ENCODE measurements at places on chromosomes 5 and 9.

GRCh38 chr9:31100311-31100710 is 1284.1 kb upstream of the ACO1 start:
- no peak for DNase-seq

DNA sequence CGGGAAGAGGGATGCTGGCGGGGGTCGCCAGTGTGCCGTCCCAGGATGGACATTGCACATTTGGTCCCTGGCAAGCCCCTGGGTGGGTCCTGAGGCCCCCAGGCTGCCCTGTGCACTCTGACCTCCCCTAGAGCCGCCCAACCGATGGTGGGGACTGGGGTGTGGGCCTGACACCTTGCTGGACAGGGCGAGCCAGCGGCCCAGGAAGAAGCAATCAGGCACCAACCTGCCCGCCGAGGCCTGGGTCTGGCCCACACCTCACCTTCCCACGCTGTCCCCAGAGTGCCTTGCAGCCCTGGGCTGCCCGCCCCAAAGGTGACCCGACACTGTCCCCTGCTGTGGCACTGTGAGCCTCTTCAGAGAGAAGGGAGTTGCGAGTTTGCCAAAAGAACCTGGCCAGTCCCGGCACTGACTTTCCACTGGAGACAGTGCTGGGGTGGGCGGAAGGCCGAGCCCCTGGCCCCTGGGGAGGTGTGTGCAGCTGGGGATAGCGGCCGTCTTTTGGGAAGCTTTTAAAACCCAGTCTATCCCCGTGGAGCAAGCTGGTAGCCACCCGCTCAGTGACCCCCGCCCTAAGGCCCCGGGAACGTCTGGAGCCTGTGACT is 12.0 kb upstream of the NRARP start:
- DNase-seq = no peak

GRCh38 chr9:97243606-97244005 is 63.9 kb upstream of the CCDC180 start:
- peak; percentile 38 for DNase-seq

GRCh38 chr9:5510989-5511388 is 658 bp downstream of the PDCD1LG2 start:
- DNase-seq = peak; percentile 56

- no peak for DNase-seq
These were observed 812 bp downstream of the DNAH5 start for GRCh38 chr5:13943676-13944075.

- no peak for DNase-seq
These were observed 28.8 kb upstream of the FAT2 start for GRCh38 chr5:151619812-151620460.

DNA sequence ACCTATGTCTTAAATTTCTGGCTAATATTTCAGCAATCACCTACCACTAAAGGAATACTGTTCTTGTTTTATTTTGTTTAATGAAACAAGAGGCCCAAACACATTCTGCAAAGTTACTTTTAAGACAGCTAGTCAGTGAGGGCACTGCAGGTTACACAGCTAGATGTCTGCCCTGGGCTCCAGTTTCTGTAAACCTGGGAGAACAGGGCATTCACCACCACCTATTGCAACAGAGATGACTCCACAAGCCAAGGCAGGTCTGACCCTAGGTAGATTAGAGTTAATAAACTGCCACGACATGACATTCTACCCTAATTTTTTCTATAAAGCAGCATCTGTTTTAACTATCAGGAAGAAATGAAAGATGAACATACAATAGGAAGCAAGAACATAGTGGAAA is 90.8 kb downstream of the SLF1 start:
- no peak for DNase-seq

- DNase-seq = no peak
These were observed 94.3 kb upstream of the LRRTM2 start for GRCh38 chr5:138969323-138970002.

DNA sequence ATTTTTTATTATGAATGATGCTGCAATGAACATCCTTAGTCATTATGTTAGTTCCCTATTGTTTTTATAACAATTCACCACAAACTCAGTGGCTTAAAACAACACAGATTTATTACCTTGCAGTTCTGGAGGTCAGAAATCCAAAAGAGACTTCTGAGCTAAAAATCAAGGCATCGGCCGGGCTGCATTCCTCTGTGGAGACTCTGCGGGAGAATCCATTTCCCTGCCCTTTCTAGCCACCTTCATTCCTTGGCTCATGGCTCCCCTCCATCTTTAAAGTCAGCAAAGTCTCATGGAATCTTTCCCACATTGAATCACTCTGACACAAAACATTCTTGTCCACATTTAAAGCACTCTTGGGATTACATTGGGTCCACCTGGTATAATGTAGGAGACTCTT is 38.6 kb downstream of the SNX18 start:
- DNase-seq = no peak

GRCh38 chr9:114279693-114280092 is 43.2 kb upstream of the ORM1 start:
- no peak for DNase-seq

DNA sequence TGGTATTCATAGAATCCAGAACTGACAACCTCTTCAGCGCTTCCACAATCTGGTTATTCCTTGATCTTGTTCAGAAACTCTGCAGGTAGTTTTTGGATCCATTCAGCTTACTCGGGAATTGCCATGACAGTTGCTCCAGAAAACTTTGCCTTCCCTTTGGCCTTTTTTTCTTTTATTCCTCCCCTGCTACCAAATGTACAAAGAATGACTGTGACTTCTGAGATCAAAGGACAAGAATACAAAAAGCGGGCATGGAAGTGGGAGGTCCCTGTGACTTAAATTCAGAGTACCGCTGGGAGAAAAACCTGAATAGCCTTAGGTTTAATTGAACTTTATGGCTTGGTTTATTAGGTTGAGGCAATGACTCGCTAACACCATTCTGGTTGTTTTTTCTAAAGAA is 59.5 kb downstream of the ADGRV1 start:
- no peak for DNase-seq

All from GM23248 (cell line).